ENCODE measurements at places on chromosomes 3 and 15. TPM values are rescaled to one million over a fixed set of nuclear protein-coding genes. Genes with fewer than 3 reads are reported as not detected.

DNA sequence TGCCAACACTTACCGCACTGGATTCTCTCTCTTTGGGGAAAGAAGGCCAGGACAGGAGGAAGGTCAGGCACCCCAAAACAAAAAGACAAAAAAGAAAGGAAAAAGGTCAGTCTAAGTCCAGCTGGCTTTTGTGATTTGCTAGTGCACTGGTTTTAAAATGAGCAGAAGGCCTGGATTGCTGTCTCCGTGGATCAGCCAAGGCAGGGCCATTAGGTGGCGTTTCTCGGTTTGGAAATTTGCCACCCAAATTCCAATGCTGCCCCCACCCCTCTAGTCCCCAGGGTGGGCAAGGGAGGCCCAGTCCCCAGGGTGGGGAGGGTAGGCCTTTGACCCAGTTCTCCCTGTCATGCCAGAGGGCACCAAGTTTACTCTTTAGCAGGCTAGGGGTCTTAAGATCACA, 33.3 kb downstream of the TLE3 start:
- peak; percentile 48 for DNase-seq

DNA sequence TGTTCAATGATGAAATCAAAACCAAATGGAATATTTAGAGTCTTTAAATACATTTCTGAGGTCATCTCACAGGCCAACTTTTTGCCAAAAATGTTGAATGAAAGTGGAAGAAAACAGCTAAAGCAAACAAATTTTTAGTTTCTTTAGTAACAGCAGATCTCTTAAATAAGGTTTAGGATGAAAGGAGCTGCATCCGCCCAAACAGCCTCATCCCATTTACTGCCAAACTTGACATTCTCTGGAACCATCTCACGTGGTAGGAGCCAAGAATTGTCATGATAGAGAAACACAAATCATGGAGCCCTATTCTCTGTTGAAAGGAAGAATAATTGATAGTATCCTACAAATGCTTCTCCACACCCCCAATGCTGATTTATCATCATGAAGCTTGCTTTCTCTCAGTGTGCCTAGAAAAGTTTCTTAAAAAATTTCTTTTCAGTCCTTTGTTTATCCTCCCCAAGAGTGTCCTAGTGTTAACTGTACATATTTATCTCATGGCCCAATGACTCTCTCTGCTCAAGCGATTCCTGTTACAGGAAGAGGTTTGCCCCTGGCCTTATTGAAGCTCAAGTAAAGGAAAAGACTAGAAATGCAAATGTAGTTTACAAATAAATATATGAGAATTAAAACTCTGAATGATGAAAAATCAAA, 23.4 kb downstream of the SLC9A9 start:
- no peak for DNase-seq

DNA sequence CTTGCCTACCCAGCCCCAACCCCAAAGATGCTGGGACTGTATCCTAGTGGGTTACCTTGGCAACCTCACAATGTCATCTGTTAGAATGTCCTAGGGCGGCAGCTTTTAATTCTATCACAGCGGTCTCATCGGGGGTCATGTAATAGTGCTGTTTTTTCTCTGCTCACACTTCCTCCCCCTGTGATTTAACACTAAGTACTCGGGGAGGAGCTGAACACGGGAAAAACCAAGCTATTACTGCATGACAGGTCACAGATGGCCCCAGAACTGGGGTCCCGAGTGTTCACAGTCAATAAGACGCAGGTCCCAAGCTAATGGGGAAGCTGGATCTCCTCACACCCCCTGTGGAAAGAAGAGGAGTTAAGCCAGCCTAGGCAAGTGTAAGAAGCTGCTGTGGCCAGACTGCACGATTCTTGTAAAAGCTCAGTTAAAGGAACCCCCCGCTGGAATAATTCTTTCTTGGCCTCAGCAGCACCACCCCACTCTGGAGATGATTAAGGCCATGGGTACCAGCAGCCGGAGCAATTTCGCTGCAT, 2.5 kb upstream of the RFTN1 start:
- no peak for DNase-seq

- no peak for DNase-seq
Measured at GRCh38 chr15:67244971-67245478, 9.4 kb downstream of the AAGAB start.

DNA sequence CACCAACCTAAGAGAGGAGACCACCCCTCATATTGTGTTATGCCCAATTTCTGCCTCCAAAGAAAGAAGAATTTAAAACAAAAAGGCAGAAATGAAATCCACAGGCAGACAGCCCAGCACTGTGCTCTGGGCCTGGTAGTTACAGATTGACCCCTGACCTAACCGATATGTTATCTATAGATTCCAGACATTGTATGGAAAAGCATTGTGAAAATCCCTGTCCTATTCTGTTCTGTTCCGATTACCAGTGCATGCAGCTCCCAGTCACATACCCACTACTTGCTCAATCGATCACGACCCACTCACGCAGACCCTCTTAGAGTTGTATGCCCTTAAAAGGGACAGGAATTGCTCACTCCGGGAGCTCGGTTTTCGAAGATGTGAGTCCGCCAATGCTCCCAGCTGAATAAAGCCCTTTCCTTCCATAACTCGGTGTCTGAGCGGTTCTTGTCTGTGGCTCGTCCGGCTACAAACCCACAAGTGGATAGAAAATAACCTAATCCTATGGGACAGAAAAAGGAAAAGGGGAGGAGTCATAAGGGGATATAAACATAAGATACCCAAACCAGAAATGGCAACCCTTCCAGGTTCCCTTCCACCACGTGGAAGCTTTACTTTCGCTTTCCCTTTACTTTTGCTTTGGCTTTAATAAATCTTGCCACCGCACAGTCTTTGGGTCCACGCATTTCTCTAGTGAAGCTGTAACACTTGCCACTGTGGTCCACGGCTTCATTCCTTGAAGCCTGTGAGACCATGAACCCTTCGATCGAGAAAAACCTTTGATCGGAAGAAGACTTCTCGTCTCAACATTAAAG, 1.7 kb upstream of the CFAP91 start:
- DNase-seq = no peak

- peak; percentile 46 for DNase-seq
Measured at GRCh38 chr3:154758109-154758868, 321.8 kb upstream of the MME start.

- peak; percentile 87 for DNase-seq
Measured at GRCh38 chr15:89206908-89207331, 14.5 kb downstream of the RLBP1 start.

- DNase-seq = no peak
Measured at GRCh38 chr3:55373423-55373822, 113.7 kb downstream of the WNT5A start.

DNA sequence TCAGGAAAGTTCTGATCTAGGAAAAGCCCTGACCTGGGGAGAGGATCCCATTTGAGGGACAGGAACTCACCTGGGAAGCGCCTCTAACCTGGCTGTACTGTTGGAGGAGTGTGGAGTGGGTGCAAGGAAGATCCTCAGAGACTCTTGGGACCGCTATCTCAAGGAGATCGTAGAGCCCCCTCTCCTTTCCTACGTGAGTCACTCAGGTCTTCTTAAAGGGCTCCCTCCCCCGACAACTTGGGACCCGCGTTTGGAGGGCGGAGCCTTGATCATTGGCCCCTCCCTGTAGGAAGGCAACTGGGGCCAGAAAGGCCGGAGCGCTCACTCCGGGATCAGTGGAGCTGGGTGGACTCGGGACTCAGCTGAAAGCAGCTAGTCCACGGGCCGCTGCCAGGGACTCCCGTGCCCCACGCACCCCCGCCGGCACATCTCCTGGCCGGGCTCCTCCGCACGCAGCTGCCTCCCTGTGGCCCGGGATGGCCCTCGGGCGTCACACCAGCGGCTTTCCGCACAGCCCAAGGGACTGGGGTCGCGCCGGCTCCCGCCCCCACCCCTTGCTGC, 520 bp downstream of the SLC26A6 start:
- peak; percentile 35 for DNase-seq

GRCh38 chr3:43854283-43854682, 163.5 kb downstream of the ABHD5 start:
- no peak for DNase-seq

DNA sequence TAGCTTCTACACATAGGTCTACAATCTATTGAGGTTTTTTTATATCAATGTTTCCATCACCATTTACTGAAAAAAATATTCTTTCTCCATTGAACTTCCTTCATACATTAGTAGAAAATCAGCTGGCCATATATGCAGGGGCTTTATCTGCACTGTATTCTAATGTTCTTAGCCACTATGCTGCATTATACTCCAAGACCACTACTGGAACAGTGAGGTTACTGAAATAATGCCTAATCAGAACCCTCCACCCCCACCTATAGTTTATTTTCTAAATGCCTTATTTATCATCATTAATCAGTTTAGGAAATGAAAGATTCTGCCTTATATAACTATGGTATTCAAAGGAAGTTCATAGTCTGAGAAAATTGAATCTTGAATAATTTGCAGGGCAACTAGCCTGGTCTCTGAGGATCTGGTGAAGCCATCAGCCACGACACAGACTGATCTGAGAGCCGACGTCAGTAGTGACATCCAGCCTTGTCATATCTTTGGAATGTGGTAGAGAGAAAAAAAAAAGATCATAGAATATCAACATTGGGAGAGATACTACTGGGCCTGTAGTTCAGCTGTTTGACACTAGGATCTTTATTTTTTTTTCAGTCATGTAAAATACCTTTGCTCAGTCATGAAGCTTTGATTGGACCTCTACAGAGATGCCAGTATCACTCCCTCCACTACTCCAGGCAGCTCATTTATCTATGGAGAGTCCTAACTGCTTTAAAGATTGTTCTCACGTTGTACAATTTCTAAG, 66.6 kb downstream of the P3H2 start:
- DNase-seq = peak; percentile 33

DNA sequence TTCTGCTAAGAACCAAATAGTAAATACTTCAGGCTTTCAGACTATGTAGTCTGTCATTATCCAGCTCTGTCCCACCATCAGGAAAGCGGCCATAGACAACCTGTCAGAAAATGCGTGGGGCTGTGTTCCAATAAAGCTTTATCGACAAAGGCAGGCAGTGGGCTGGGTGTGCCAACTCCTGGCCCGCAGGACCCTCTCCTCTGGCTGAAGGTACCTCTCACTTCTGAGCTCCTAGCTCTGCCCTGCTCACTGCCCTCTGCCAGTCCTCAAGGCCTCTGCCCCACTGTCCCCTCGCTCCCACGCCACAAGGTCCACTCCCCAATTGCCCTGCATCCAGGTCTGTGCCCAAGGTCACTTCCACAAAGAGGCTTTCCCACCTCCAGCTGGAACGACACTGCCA, 20.0 kb downstream of the SSUH2 start:
- DNase-seq = no peak

- DNase-seq = no peak
Measured at GRCh38 chr3:17832016-17832415, 89.6 kb upstream of the TBC1D5 start.

GRCh38 chr3:51862886-51863285, 1.5 kb downstream of the IQCF2 start:
- no peak for DNase-seq

GRCh38 chr3:116947148-116947547, 237.6 kb downstream of the TUSC7 start:
- DNase-seq = no peak

DNA sequence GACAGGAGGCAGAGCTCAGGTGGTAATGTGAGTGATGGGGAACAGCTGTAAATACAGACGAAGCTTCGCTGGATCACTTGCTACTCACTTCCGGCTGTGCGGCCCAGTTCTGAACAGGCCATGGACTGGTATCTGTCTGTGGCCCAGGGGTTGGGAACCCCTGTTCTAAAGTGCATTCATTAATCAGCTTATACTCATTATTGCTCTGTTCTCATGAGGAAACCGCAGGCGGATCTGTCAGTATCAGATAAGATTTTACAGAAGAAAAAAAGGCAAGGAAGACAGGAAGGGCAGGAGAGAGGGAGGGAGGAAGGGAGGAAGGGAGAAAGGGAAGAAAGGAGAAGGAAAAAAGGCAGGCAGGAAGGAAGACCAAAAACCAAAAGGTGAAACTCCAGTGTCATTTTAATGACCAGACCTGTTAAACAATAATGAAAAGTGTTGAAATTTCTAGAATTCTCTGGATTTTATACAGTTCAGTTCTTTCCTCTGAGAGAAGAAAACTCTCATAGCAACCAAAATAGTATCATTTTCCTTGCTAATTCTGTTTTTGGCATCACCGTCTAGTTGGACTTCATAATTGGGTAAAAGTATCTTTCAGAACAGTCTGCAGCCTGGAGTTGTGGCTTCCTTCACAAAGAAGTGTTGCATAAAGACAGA, 128.0 kb upstream of the PROK2 start:
- DNase-seq = no peak

- DNase-seq = no peak
Measured at GRCh38 chr15:63362885-63363284, 18.8 kb downstream of the CA12 start.

- DNase-seq = no peak
Measured at GRCh38 chr15:97547381-97547780, 413.1 kb upstream of the ARRDC4 start.

GRCh38 chr3:149967086-149967685, 3.5 kb downstream of the PFN2 start:
- peak; percentile 93 for DNase-seq

DNA sequence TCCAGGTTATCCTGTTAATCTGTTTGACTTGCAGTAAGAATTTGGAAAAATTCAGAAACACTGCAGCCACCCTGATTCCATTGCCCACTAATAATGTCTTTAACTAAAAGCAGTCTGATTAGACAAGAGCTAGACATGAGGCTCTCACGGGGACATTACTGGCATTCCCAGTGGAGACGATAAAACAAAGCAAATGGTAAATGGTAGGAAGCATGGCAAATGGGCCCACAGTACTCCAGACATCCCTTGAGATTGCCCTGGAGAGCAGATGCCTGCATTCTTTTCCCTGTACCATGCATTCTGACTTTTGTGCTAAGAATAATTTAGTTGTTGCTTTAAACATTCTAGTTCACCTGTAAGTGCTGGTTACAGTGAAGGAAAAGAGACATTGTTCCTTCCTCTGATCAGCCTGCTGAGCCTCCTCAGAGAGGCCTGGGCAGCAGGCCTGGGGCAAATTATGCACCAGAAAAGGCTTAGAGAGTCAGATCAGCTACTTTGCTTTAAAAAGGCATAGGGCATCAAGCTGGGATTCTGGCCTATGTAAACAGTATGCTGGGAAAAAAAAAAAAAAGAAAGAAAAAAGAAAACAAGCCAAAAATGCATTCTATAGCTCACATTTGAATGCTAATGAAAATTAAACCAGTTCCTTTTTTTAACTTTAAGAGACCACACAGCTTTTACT, 204.6 kb downstream of the GABRG3 start:
- no peak for DNase-seq

GRCh38 chr3:26264708-26265107, 357.9 kb upstream of the LRRC3B start:
- DNase-seq = no peak

TM4SF18 gene
- total RNA-seq = 0.29 TPM

PLSCR5 gene
- total RNA-seq = not detected

KLHDC8B gene
- not detected for total RNA-seq

WDR72 gene
- 1.1 TPM for total RNA-seq

TM4SF4 gene
- total RNA-seq = 981 TPM

RPP25 gene
- 68.1 TPM for total RNA-seq

OXSR1 gene
- 11.8 TPM for total RNA-seq

SMARCC1 gene
- total RNA-seq = 22.4 TPM

GPR160 gene
- total RNA-seq = 32.1 TPM

SCAMP2 gene
- total RNA-seq = 45.6 TPM

LCTL gene
- not detected for total RNA-seq

Data from HT-29 (cell line).